ENCODE measurements at places on chromosomes 6 and 20.

- no peak for DNase-seq
Observed at GRCh38 chr6:137697267-137697938, 169.7 kb upstream of the TNFAIP3 start.

DNA sequence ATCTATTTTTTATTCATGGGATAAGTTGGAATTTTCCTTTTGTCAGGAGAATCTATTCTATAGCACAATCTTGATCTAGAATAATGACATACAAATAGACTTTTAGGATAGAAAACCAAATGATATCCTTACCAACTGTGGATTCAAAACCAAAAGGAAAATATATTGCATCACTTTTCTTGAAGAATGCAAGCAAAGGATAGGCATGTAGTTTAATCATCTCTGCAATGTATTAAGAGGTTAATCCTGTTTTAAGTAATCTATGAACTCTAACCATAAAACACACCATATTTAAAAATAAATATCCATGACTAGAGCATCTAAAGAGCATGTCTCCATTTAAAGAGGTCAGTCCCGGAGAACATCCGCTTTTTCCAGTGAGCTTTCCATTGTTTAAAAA, 106.7 kb upstream of the CNKSR3 start:
- DNase-seq, result no peak

DNA sequence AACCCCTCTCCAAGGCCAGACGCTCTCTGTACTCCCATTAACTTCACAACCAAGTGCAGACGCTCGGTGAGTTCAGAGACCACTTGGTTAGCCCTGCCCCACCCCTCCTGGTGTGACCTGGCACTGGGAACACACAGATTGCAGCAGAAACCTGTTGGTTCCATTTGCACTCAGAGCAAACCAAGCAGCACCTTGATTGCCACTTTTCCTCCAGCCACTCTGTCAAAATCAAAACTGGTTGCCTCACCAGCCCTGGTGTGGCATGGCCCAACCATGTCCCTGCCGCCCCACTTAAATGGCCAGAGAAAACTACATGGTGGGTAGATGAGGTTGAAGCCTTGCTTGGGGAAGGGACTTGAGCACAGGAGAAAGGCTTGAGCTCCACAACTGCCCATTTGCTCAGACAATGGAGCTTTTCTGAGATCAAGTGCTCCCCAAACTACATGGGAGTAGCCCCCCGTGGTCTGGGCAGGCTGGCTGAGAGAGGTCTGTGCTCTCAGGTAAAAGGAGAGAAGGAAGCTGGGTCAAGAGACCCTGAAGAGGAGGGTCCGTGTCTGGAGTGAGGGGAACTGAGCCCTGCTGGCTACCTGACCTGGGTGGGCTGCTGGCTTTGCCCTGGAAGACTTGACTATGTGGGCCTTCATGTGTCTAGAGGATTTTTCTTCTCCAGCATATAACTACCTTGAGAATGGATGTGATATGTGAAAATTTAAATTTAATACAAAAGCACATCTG, 43.4 kb downstream of the PLCG1 start:
- DNase-seq, result no peak

DNA sequence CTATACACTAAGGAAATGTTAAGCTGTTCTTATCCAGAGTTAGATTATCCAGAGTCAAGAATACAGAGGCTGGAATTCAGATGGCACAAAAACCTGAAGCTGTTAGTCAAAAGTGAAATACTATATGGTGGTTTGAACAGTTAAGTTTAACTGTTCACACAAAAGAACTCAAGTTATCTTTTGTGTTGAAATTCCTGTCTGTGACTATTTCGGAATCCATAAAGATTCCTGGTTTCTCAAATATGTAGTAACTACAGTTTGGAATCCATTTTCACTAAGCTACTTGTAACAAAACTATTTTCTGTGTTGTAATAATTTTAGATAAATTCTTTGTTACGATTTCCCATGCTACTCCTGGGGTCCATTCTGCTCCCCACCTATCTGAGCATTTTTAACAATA, 24.5 kb downstream of the FIG4 start:
- no peak for DNase-seq

DNA sequence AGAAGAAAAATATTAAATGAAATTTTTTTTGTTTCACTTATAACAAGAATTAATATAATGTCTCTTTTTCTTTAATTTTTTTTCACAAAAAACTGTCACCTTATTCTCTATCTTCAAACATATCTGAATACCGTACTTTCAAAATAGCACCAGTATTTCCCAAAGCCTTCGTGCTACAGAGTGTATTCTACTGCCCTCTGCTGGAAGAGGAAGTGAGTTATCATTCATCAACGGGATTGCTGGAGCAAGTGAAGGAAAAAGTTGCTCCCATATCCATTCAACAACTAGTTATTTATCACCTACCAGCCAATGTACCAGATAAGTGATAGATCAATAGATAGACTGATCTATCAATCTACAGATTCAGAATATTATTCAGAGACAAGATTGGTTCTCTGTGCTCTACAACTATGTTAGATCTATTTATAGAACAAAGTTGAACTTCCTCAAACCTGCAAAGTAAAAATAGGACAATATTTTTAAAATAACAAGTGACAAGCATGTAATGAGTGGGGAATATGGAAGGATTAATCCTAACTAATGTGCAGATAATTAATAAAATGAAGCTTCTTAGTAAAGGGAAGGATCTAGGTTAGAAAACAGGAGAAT, 26.7 kb upstream of the TFAP2B start:
- peak; percentile 52 for DNase-seq

- DNase-seq, result no peak
Observed at GRCh38 chr20:17819395-17820093, 119.8 kb downstream of the BANF2 start.

- DNase-seq, result no peak
Observed at GRCh38 chr6:18447552-18447951, 60.4 kb downstream of the RNF144B start.

DNA sequence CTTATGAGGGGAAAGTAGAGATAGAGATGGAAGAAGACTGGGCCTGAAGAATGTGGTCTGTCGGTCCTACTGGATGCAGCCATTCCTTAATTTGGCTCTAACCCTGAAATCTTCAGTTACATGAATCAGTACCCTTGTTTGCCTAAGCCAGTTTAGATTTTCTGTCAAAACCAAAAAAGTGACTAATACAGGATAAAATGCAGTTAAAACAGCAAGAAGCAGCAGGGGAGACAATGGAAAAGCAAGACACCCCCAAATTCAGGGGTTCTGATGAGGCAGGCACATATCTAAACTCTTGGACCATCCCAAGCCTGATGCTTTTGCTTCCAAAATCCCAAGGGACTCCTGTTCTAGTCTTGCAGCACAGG, 17.4 kb upstream of the UBE2V1 start:
- no peak for DNase-seq

- DNase-seq, result no peak
Observed at GRCh38 chr6:166057431-166057830, 110.2 kb downstream of the TBXT start.

DNA sequence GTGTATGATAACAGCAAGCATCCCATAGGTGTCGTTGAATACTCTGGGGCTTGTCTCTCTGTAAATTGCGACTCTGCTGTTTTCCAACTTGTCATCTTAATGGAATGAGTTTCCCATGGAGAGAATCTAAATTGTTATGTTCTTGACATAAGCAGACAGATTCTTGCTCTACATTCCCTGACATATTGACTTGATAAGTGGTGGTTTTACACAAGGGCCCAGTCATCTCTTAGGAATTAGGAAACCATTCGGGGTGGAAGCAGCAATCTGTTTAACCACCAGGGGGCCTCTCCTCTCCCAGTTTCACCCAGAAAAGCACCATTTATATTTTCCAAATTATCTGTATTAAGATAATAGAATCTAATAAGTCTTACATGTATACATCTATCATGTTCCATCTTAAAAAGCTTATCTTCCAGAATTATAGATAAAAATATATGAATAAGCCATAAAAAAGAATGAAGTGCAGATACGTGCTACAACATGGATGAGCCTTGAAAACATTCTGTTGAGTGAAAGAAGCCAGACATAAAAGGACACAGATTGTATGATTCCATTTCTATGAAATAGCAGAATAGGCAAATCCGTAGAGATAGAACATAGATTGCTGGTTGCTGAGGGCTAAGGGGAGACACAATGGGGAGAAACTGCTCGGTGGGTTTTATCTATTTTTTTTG, 23.1 kb upstream of the MROH8 start:
- DNase-seq, result peak; percentile 25

DNA sequence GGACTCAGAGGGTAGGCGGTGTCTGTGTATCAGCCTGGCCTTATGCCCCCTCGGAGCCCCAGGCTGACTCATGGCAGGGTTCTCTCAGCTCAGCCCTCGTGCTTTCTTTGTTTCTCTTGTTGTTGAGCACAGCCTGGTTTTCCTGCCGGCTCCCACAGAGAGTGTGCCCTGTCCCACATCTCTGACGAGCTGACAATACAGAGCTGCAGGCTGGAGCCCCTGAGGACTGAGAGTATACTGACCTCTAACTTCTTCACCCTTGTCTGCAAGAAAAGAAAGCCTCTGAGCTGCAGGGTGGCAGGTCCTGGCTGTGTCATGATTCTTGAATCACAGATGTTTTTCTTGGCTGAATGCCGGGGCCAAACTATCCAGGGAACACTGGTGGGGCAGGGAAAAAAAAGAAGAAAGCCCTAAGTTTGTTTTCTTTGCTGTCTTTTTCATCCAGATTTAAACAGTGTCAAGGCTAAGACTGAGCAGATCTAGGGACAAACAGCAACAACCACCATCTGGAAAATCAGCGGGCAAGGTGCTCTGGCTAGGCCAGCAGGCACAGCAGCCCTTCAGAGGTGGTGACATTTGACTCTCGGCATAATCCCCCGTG, 63.3 kb upstream of the ZNF133 start:
- peak; percentile 12 for DNase-seq

DNA sequence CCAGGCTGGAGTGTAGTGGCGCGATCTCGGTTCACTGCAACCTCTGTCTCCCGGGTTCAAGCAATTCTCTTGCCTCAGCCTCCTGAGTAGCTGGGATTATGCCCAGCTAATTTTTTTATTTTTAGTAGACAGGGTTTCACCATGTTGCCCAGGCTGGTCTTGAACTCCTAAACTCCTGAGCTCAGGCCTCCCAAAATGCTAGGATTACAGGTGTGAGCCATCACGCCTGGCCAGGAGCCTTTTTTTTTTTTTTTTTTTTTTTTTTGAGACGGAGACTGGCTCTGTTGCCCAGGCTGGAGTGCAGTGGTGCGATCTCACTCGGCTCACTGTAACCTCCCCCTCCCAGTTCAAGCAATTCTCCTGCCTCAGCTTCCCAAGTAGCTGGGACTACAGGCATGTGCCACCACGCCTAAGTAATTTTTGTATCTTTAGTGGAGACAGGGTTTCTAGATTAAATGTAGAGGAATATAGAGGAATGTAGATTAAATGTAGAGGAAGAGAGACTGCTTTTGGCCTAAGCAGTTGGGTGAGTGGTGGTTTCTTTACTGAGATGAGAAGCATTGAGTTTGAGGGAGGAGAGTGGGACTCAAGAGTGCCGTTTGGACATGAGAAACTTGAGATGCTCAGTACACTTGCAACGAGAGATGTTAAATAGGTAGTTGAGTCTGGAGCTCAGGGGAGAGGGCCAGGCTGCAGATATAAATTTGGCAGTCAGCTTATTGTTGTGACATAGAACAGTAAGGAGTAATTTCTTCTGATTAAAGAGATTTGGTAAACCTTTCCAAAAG, 16.7 kb downstream of the VAPB start:
- DNase-seq, result no peak

GRCh38 chr6:105949869-105950268, 136.3 kb upstream of the PRDM1 start:
- no peak for DNase-seq

- DNase-seq, result no peak
Observed at GRCh38 chr6:108556250-108556649, 4.5 kb upstream of the FOXO3 start.

DNA sequence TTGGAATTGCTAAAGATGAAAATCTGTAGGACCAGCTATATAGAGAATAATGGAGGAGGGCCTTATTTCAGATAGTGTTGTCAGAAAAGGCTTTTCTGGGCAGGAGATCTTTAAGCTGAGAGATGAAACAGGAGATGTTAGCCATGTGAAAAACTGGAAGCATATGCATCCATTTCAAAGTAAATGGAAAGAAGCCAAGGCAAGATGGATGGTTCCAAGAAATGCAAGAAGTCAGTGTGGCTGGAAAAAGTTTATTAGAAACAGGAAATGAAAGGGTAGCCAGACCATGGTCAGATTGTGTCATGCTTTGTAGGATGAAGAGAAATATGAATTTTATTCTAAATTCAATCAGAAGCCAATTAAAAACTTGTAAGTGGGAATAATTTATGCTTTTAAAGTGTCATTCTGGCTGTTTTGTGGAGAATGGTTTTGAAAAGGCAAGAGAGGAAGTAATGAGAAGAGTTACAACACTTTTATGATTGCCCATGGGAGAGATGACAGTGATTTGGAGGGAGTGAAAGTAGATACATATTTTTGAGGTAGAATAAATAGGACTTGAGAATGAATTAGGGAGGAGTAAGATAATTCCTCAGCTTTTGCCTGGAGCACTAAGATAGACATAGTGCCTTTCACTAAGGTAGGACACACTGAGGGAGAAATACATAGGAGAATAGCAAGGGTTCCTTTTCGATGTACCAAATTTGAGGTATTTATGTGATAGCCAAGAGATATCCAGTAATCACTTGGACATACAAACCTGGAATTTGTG, 620.1 kb downstream of the HTR1B start:
- no peak for DNase-seq

GRCh38 chr20:3038454-3038853, 5.0 kb upstream of the GNRH2 start:
- no peak for DNase-seq

DNA sequence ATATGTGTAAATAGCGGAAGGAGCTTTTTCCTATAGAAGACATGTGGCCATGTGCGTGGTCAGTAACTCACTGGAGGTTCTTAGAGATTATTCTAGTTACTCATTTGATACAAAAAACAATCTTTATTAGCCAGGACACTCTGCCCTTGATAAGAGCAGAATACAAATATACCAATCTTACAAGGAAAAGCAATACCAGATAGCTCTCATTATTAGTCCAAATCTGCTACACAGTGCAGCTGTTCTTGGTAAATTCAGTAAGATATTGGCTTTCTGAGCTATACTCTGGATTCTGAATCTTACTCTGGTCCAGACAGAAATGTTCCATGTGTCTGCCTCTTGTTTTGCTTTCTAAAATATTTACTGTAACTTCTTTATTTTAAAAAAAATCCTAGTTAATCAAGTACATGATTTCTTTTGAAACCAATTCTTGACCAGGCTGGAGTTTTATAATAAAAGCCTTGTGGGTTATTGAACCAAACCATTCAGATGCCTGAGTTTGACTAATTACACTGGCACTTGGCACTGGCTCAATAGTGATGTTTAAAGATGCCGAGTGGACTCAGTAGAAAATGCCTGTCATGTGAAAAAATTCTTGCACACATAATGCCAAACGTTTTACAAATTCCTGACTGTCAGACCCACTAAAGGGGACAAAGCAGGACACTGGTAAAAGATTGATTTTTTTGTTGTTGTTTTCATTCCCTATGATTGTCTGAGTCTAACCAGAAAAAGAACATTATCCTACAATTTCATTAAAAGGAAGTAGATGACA, 242.8 kb upstream of the TCF21 start:
- DNase-seq, result no peak

- no peak for DNase-seq
Observed at GRCh38 chr20:5095931-5096330, 23.8 kb downstream of the PCNA start.

All from RPMI8226 (cell line).